Testis (tissue), 5 donors: ENCODE measurements at places on chromosomes 4 and X.

DNA sequence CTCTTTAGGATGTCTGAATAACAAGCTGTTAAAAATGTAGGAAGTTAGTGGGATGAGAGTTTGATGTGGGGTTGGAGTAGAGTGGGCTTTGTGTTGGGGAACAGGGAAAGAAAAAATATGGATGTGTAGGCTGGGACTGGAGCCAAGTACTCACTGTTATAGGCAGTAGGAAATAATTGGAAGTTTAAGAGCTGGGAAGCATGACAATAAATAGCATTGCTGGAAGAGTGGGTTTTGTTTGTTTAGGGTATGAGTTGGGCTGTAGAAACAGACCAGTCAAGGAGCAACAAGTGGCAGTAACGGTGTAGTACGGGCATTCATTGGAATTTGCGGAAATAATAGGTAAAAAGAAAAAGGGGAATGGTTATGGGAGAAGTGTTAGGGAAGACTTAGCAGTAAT is 81.6 kb downstream of the KDM6A start:
- no peak for DNase-seq

- DNase-seq: no peak
Measured at GRCh38 chr4:32226204-32226603, 1506.0 kb downstream of the PCDH7 start.

DNA sequence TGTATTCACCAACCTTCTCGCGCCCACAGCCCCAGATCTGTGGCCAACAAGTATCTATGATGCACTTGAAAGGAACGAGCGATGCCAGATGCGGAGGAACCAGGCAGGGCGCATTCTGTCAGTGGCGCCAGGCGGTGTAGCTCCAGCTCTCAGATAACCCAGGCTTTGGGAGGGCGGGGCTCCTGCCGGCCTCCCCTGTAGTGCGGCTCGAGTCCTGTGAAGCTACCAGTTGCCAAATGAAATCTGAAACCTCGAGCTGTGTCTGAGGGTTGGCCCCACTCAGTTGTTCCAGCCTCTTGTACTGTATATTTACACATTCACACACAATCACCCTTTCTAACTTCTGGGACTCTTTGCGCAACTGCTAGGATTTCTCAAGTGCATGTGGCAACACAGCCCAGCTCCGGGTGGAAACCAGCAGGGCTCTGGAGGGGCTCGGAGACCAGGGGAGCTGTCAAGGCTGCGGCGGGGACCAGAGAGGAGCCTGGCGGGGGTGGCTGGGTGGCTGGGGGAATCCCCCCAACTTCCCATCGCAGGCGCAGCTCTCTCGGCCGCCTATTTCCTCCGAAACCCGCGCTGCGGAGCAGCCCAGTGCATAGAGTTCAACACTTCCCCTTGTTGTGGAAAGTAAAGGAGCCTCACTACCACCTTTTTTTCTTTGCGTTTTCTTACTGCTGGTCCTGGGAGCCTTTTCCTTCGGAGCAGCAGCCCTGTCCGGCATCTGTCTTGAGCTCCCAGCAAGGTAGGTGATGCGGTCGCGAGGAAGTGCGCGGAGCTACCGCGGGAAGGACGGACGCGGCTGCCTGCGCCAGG is at the start of gene ARHGAP24:
Gene ARHGAP24, plus strand, starts transcription at position 333 of the 813 bp plus-strand sequence.
- peak; percentile 83 for DNase-seq

GRCh38 chr4:8703401-8703696 is 110.8 kb downstream of the CPZ start:
- no peak for DNase-seq

DNA sequence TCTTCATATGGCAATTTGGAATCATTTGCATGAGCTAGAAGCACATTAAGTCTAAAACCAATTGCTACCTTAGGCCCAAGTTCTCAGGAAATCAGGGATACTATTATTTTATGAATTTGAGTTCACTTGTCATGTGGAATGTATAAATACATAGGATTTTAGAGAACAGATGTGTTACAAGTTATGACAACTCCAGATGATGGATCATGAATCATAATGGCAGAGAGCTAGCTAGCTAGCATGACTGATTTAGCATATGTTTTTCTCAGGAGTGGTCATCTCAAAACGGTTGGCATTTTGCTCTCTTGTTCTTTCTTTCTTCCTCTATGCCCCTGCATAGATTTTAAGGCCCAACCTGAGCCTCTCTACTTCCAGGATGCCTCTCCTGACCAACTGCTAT is 14.2 kb upstream of the TFDP3 start:
- DNase-seq: no peak

DNA sequence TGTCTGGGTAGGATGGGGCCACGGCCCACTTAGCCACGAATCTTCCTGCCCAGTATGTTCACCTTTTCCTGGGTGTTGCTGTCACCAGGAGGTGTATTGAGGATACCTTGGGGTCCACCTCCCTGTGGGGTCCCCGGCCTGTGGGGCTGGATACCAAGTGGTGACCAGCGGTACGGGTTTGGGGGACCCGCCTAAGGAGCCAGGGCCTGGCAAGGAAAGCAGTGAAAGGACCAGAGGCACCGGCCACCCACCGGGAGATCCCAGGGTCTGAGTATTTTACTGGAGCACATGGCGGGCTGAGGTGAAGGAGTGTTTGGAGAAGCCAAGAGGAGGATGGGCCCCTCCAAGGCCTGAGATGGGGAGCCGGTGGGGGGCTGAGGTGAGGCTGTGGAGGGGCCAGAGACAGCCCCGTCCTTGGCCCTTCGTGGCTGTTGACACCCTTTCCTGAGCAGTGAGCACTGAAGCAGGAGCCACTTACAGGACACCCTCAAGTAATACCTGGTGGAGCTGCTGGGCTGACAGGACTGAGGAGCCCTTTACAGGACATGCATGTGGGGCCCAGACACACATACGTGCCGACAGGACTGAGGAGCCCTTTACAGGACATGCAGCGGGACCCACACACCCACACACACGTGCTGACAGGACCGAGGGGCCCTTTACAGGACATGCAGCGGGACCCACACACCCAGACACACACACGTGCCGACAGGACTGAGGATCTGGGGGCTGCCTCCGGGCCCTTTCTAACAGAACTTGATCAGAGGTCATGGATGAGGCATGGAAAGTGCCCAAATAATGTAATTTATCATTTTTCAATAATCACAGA is 38.4 kb downstream of the TMEM271 start:
- no peak for DNase-seq

- DNase-seq: no peak
Measured at GRCh38 chr4:98522636-98523395, 135.6 kb downstream of the TSPAN5 start.

GRCh38 chr4:153371701-153372234 is 27.3 kb downstream of the MND1 start:
- no peak for DNase-seq

GRCh38 chr4:78370631-78371372 is 180.8 kb upstream of the ANXA3 start:
- DNase-seq: no peak

GRCh38 chrX:44935640-44936039 is 62.7 kb downstream of the KDM6A start:
- no peak for DNase-seq

DNA sequence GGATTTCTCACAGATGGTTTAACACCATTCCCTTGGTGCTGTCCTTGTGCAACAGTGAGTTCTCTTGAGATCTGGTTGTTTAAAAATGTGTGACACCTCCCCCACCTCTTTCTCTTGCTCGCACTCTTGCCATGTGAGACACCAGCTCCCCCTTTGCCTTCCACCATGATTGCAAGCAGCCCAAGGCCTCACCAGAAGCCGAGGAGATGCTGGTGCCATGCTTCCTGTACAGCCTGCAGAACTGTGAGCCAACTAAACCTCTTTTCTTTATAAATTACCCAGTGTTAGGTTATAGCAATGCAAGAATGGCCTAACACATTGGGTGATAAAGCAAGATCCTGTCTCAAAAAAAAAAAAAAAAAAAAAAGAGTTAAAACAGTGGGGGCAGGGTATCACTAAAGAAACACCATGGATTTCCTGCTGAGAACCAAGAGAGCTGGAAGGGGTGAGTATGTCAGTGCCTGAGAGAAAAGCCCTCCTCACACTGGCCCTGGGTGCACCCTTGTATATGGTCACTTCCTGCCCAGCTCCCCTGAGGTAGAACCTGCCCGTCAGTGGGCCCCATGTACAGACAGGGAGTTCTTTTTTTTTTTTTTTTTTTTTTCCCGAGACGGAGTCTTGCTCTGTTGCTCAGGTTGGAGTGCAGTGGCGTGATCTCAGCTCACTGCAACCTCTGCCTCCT is 46.4 kb downstream of the APOO start:
- DNase-seq: no peak

GRCh38 chrX:44099366-44099765 is 126.2 kb upstream of the NDP start:
- DNase-seq: no peak
